Activated CD8-positive, alpha-beta memory T cell treated with anti-CD3 and anti-CD28 coated beads, Interleukin-2, amount 10 ng/mL, durations not matched to agents 7 days and 5 days (primary cell): ENCODE measurements at places on chromosomes 16 and 17.
A peak's percentile ranks its signal among the peaks of the same experiment; 100 is the strongest.

GRCh38 chr17:6430769-6431168 is 4.2 kb downstream of the AIPL1 start:
- no peak for DNase-seq
- no peak overlapping the region for H3K27ac ChIP-seq
- peaks cover 20% of the 10 kb centered on the region for H3K4me1 ChIP-seq

DNA sequence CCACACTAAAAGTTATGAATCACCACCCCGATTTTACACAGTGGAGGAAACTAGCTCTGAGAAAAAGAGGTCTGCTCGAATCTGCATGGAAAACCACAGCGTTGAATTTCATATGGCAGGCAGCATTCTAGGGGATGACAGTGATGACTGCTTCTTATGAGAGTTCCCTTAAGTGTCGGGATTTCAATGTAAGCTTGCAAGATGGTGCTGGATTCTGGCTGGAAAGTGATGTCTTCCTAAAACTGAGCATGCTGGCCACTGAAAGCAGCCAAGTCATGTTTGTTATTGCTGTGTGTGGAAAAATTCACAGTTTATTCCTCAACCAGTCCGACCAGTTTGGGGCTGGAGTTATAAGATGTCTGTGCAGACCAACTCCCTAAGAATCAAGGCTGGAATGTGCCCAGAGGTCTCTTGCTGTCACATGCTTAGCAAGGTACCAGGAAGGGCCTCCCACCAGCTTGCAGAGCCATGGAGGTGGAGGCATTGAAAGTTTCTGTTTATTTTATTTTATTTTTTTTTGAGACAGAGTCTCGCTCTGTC is 37.2 kb upstream of the GAN start:
- no peaks in the 10 kb centered on the region for H3K36me3 ChIP-seq
- no peak overlapping the region for H3K27ac ChIP-seq
- DNase-seq = no peak
- H3K4me1 ChIP-seq = no peaks in the 10 kb centered on the region
- peaks cover 11% of the 10 kb centered on the region for H3K27me3 ChIP-seq
- no peak overlapping the region for H3K4me3 ChIP-seq

DNA sequence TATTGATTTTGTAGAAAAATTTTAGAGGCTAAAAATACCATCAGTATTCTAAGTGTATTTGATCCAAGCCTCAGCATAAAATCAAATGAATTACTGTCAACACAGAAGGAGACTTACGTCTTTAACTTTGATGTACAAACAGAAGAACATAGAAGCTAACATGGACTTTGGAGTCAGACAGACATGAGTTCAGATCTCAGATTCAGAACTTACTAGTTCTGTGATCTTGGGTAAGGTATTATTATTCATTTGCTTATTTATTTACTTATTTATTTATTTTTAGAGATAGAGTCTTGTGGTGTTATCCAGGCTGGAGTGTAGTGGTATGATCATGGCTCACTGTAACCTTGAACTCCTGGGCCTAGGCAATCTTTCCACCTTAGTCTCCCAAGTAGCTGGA is 4.0 kb upstream of the SLFN12L start:
- H3K27me3 ChIP-seq = no peaks in the 10 kb centered on the region
- peak overlapping the region; percentile 90 for H3K4me3 ChIP-seq
- H3K36me3 ChIP-seq = peaks cover 16% of the 10 kb centered on the region
- no peak for DNase-seq

DNA sequence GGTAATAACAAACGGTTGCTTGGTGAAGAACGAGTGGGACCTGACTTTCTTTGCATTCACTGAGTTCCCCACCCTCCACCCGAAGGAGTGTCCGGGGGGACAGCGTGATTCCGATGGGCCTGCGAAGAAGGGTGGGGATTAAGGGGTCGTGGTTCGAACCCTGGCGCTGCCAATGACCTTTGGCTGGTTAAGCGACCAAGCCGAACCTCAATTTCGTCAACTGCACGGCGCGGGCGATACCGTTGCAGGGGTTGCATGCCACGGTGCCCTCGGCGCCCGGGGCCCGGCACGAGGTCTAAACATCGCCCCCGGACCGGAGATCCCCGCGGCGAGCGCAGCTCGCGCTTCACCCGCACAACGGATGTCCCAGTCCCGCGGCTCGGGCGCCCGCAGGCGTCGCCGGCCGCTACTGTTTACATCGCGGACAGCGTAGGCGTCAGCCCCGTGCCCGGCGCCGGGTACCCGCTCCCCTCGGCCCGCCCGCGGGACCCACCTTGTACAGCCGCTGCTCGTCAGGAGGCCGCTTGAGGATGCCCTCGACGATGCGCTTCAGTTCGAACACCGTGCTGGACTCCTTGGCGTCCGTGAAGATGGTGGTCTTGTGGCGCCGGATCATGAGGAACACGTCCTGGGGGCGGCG is 460 bp downstream of the ELOB start:
- H3K36me3 ChIP-seq = peaks cover 7% of the 10 kb centered on the region
- peak; percentile 59 for DNase-seq
- H3K4me1 ChIP-seq = peaks cover 24% of the 10 kb centered on the region
- peak overlapping the region; percentile 92 for H3K4me3 ChIP-seq
- peak overlapping the region; percentile 81 for H3K27ac ChIP-seq

GRCh38 chr17:34706029-34706428 is 126.6 kb downstream of the TMEM132E start:
- DNase-seq = no peak
- H3K4me3 ChIP-seq = no peak overlapping the region
- no peaks in the 10 kb centered on the region for H3K4me1 ChIP-seq
- H3K27me3 ChIP-seq = peaks cover 4% of the 10 kb centered on the region
- H3K27ac ChIP-seq = no peak overlapping the region
- peaks cover 2% of the 10 kb centered on the region for H3K36me3 ChIP-seq

DNA sequence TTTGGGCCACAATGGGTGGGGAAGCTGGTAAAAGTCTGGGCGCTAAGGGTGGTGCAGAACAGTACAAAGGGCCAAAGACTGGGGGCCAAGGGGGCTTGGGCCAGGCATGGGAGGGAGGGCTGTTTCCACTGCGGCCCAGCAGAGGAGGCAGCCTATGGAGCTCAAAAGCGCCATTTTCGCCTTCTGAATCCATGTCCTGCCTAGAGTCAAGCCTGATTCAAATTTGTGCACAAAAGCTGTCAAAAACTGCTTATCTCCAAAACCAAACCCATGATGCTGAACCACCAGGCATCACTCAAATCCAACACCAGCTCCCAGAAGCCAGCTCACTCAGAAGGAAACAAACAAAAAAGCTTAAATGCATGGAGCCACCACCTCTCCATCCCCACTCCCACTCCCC is 16.0 kb downstream of the COG7 start:
- no peak overlapping the region for H3K4me3 ChIP-seq
- no peak for DNase-seq
- H3K36me3 ChIP-seq = peaks cover 22% of the 10 kb centered on the region
- H3K27ac ChIP-seq = peak overlapping the region; percentile 29
- no peaks in the 10 kb centered on the region for H3K27me3 ChIP-seq

GRCh38 chr17:17575360-17576251 is 15.9 kb downstream of the PEMT start:
- H3K27me3 ChIP-seq = no peaks in the 10 kb centered on the region
- DNase-seq = no peak
- no peaks in the 10 kb centered on the region for H3K4me1 ChIP-seq
- no peak overlapping the region for H3K27ac ChIP-seq

DNA sequence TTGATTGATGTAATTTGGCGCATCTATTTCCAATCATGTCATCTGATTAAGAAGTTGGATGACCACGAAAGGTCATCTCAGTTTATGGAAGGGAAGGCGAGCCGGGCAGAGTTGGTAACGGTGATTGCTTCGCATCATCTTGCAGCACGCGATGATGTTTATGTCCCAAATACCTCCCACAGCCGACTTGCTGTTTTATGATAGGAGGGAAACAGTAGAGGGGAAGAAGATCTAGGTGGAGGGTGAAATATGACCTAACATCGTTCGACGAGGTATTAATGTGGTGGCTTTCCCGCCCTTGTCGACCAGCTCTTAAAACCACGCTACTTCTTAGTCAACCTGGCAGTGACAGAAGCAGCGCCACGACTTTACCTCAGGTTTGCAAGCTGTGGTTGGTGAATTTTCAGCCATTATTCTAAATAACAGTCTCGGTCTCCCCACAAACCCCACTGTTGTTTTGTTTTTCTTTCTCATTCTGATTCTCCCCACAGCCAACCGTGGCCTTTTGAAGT is 805 bp upstream of the TANC2 start:
- peaks cover 65% of the 10 kb centered on the region for H3K27me3 ChIP-seq
- no peaks in the 10 kb centered on the region for H3K36me3 ChIP-seq
- H3K4me3 ChIP-seq = peak overlapping the region; percentile 74
- peak overlapping the region; percentile 92 for H3K27ac ChIP-seq
- DNase-seq = peak; percentile 88

- H3K4me3 ChIP-seq = peak overlapping the region; percentile 92
- H3K4me1 ChIP-seq = peaks cover 56% of the 10 kb centered on the region
- DNase-seq = peak; percentile 74
- no peaks in the 10 kb centered on the region for H3K27me3 ChIP-seq
- H3K27ac ChIP-seq = peak overlapping the region; percentile 99
Measured at GRCh38 chr17:76265624-76266243, 586 bp downstream of the UBALD2 start.

GRCh38 chr16:80619824-80620223 is 79.0 kb downstream of the DYNLRB2 start:
- no peak overlapping the region for H3K4me3 ChIP-seq
- H3K4me1 ChIP-seq = peaks cover 8% of the 10 kb centered on the region
- no peaks in the 10 kb centered on the region for H3K27me3 ChIP-seq
- no peak overlapping the region for H3K27ac ChIP-seq

- peaks cover 2% of the 10 kb centered on the region for H3K27me3 ChIP-seq
- no peak overlapping the region for H3K4me3 ChIP-seq
- no peaks in the 10 kb centered on the region for H3K36me3 ChIP-seq
Measured at GRCh38 chr17:67772679-67773078, 52.6 kb upstream of the BPTF start.

GRCh38 chr17:42522798-42523278 is 13.2 kb upstream of the NAGLU start:
- H3K27me3 ChIP-seq = peaks cover 46% of the 10 kb centered on the region
- H3K27ac ChIP-seq = no peak overlapping the region
- H3K36me3 ChIP-seq = no peaks in the 10 kb centered on the region

GRCh38 chr16:86878236-86879080 is 300.1 kb downstream of the FOXL1 start:
- DNase-seq = no peak
- no peak overlapping the region for H3K27ac ChIP-seq
- H3K4me3 ChIP-seq = no peak overlapping the region

DNA sequence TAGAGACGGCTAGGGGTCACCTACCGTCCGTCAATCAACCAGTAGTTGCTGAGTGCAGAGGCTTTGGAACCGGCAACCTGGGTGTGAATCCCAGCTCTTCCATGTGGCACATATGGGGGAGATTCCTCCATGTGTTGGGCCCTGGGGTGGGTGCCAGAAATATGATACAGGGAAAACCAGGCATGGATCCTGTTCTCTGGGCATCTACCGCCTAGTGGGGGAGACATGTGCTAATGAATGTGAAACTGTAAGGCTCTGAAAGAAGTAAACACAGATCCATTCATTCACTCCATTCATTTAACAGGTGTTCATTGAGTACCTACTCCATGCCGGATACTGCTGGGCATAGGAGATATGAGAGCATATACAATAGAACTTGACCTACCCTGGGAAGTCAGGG is 39.5 kb upstream of the SDK2 start:
- no peaks in the 10 kb centered on the region for H3K4me1 ChIP-seq
- H3K27ac ChIP-seq = no peak overlapping the region
- no peak for DNase-seq

GRCh38 chr17:78224231-78225087 is 7.0 kb upstream of the TMEM235 start:
- peaks cover 5% of the 10 kb centered on the region for H3K4me1 ChIP-seq
- peaks cover 5% of the 10 kb centered on the region for H3K27me3 ChIP-seq
- H3K27ac ChIP-seq = no peak overlapping the region
- no peak for DNase-seq
- H3K4me3 ChIP-seq = no peak overlapping the region

DNA sequence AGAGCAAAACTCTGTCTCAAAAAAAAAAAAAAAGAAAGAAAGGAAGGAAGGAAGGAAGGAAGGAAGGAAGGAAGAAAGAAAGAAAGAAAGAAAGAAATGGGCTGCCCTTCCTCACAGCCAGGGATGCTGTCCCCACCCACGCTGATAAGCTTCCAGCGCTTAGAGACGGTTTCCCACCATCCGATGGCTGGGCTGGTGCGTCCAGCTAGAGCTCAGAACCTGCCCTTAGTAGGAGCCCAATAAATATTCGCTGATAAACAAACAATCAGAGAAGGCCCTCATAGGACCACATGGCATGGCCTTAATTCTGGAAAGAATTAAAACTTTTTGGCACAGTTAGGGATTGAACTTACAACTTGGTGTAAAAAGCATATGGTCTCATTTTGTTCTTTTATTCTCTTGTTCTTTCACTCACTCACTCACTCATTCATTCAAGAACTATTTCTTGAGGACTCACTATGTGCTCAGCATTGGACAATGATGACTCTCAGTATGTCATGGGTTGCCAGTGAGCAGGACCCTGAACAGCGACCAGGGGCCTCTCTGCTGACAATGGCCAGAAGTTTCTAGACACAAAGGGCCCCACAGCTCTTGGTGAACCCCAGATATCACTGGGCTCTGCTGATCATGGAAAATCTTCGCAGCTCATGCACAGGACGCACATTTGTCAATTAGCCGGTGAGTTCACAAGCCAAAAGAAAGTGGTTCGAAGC is 32.5 kb upstream of the TNRC6C start:
- peaks cover 10% of the 10 kb centered on the region for H3K4me1 ChIP-seq
- no peak overlapping the region for H3K4me3 ChIP-seq
- H3K36me3 ChIP-seq = no peaks in the 10 kb centered on the region

DNA sequence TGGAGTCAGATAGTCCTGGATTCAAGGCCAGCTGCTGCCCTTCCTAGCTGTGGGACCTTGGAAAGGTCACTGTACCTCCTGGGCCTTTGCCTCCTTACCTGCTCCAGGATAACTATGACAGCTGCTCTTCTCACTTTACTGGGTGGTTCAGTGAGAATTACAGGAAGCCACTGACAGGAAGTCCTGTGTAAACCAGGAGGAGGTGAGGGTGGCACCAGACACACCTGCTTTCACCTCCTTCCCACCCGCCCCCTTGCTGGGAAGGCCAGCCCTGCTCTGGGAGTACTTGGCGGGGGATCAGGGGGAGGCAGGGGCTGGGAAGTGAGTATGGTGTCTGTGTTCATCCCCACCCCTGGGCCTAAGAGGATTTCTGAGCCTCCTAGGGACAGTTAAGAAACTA is 42.6 kb downstream of the CPNE2 start:
- no peaks in the 10 kb centered on the region for H3K27me3 ChIP-seq
- peaks cover 56% of the 10 kb centered on the region for H3K4me1 ChIP-seq
- H3K27ac ChIP-seq = peak overlapping the region; percentile 82
- peak; percentile 64 for DNase-seq
